Fibroblast of lung (primary cell): ENCODE measurements at places on chromosomes 2 and 18. TPM values are rescaled to one million over a fixed set of nuclear protein-coding genes. Genes with fewer than 3 reads are reported as not detected.

GRCh38 chr18:57581301-57581934 is 5.1 kb downstream of the FECH start:
- H3K36me3 ChIP-seq: peaks cover 3% of the 10 kb centered on the region
- no peaks in the 10 kb centered on the region for H3K27me3 ChIP-seq
- no peak overlapping the region for H3K27ac ChIP-seq

GRCh38 chr2:160694631-160695030 is 201.0 kb upstream of the RBMS1 start:
- H3K27ac ChIP-seq: no peak overlapping the region
- no peak overlapping the region for H3K4me3 ChIP-seq
- no peaks in the 10 kb centered on the region for H3K27me3 ChIP-seq
- H3K4me1 ChIP-seq: peaks cover 3% of the 10 kb centered on the region
- DNase-seq: no peak
- no peaks in the 10 kb centered on the region for H3K36me3 ChIP-seq

- H3K4me3 ChIP-seq: no peak overlapping the region
- no peaks in the 10 kb centered on the region for H3K36me3 ChIP-seq
- no peak overlapping the region for H3K27ac ChIP-seq
- peak; percentile 76 for DNase-seq
These were observed 33.8 kb upstream of the ACYP2 start for GRCh38 chr2:54081574-54081973.

GRCh38 chr2:199446996-199447576 is 10.7 kb downstream of the SATB2 start:
- no peaks in the 10 kb centered on the region for H3K4me1 ChIP-seq
- H3K27me3 ChIP-seq: no peaks in the 10 kb centered on the region
- no peak for DNase-seq
- H3K27ac ChIP-seq: no peak overlapping the region
- H3K36me3 ChIP-seq: no peaks in the 10 kb centered on the region
- H3K4me3 ChIP-seq: no peak overlapping the region

GRCh38 chr2:32418778-32419177 is 62.0 kb downstream of the BIRC6 start:
- no peaks in the 10 kb centered on the region for H3K27me3 ChIP-seq
- H3K4me3 ChIP-seq: no peak overlapping the region
- peaks cover 2% of the 10 kb centered on the region for H3K4me1 ChIP-seq
- DNase-seq: peak; percentile 70

DNA sequence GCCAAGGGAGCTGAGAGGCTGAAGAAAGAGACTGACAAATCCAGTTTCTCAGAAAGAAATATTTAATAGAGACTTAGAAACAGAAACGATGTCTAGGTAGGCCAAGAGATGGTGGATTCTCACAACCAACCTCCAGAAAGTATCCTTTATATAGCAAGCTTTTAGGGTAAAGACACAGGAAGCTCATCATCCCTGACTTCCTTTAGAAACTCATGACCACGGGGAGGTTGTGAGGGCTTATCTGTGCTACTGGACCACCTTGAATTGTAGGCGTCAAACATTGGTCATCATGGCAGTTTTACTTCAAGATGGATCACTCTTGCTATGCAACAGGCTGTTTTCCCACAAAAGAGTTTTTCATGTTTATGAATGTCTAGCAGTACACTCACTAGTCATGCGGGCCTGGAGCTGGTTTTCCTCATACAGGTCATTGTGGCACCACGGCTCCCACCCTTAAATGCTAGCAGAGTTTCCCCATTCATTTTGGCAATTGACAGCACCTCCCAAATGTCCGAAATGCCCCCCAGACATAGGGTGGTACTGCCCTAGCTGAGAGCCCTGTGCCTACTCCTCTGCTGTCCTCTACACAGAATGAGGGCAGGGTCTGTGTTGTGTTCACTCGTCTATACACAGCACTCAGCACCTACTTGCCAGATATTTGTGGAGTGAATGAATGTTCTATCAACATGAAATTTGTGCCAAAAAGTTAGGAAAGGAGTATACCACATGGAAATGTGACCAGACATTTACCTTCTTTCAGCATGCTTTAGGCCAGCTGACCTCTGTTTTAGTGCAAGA is 89.0 kb downstream of the TMEM247 start:
- no peak for DNase-seq
- H3K27ac ChIP-seq: no peak overlapping the region
- H3K27me3 ChIP-seq: no peaks in the 10 kb centered on the region

DNA sequence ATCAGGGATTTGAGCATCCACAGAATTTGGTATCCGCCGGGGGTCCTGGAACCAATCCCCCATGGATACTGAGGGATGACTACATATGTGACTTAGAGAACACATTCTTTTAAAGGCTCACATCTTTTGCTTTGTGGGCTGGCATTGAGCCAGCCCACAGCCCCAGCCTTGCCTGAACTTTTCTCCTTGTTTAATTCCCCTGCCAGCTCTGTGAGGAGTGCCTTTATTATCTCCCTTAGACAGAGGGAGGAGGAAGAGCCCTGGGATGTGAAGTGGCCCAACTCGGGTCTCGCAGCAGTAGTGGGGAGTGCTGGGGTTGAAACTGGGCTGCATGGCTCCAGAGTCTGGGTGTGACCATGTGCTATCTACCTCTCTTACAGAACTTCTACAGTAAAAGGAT is 7.6 kb downstream of the TTC39C start:
- peak; percentile 73 for DNase-seq
- H3K4me1 ChIP-seq: peaks cover 2% of the 10 kb centered on the region
- H3K27ac ChIP-seq: no peak overlapping the region
- no peaks in the 10 kb centered on the region for H3K27me3 ChIP-seq

- H3K4me3 ChIP-seq: no peak overlapping the region
- DNase-seq: no peak
- H3K4me1 ChIP-seq: peaks cover 2% of the 10 kb centered on the region
- no peaks in the 10 kb centered on the region for H3K27me3 ChIP-seq
- H3K36me3 ChIP-seq: peaks cover 12% of the 10 kb centered on the region
- no peak overlapping the region for H3K27ac ChIP-seq
These were observed 49.3 kb upstream of the AP1S3 start for GRCh38 chr2:223886726-223887125.

- no peaks in the 10 kb centered on the region for H3K27me3 ChIP-seq
- no peaks in the 10 kb centered on the region for H3K4me1 ChIP-seq
- H3K4me3 ChIP-seq: no peak overlapping the region
- DNase-seq: no peak
- H3K36me3 ChIP-seq: no peaks in the 10 kb centered on the region
- no peak overlapping the region for H3K27ac ChIP-seq
These were observed 124.1 kb upstream of the NOSTRIN start for GRCh38 chr2:168678153-168678853.

DNA sequence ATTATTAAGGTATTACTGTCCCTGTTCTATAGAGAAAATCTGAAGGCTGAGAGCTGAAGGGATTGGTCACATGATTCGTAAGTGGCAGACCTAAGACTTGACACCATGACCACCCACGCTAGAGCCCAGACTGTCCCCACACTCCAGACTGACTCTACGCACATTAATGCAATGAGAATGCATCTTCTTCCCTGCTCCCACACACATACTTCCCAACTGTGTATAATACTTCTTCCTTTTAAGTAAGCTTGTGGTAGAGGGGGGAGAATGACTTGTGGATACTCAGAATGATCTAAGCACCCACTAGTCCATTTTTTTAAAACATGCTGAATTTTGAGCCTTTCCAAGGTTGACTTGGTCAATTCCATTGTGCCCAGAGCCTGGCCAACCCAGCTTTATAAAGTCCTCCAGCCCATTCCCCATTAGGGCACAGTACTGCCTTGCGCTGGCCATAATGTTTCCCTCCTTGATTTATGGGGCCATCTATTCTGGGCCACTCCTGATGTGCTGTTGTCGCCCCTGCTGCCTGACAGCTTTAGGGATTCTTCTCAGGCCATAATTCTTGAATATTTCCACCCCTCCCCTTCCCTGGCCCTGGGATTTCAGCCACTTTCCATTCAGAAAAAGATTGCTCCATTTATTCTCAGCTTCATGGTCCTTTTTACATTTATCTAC is 28.7 kb downstream of the ALK start:
- DNase-seq: no peak
- H3K4me1 ChIP-seq: no peaks in the 10 kb centered on the region
- no peaks in the 10 kb centered on the region for H3K36me3 ChIP-seq
- peaks cover 2% of the 10 kb centered on the region for H3K27me3 ChIP-seq
- H3K4me3 ChIP-seq: no peak overlapping the region
- no peak overlapping the region for H3K27ac ChIP-seq

GRCh38 chr2:153971855-153972254 is 100.1 kb downstream of the GALNT13 start:
- no peaks in the 10 kb centered on the region for H3K4me1 ChIP-seq
- H3K36me3 ChIP-seq: no peaks in the 10 kb centered on the region
- no peak for DNase-seq
- H3K27ac ChIP-seq: no peak overlapping the region

DNA sequence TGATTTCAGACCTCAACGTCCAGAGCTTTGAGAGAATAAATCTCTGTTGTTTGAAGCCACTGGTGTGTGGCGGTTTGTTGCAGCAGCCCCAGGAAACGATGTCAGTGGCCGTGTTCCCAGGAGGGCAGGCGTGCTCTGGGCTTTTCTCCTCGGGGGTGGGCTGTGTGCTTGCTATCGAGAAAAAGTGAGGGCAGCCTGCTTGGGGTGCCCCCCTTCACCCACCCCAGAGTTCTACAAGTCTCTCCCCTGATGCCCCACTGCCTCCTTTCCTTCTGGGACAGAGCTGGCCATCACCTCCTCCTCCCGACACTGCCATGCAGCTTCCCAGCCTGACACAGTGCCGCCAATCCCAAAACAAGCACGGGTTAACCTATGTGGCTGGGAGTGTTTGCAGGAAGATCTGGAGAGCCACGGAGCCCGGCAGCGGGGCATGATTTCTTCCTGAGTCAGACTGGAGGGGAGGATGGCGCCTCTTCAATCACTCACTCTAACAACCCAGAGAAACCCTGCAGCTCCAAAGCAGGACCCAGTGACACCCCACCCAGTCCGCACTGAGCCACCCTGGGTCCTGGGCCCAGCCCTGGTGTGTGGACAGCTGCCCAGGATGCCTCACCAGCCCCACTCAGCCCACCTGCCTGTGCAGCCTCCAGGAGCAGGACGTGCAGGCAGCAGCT is 213.7 kb upstream of the RAB6C start:
- no peak for DNase-seq
- H3K36me3 ChIP-seq: no peaks in the 10 kb centered on the region
- no peaks in the 10 kb centered on the region for H3K27me3 ChIP-seq
- no peak overlapping the region for H3K4me3 ChIP-seq
- no peak overlapping the region for H3K27ac ChIP-seq

- peaks cover 9% of the 10 kb centered on the region for H3K4me1 ChIP-seq
- H3K27me3 ChIP-seq: no peaks in the 10 kb centered on the region
- no peak overlapping the region for H3K4me3 ChIP-seq
- H3K27ac ChIP-seq: no peak overlapping the region
These were observed 93.2 kb downstream of the LYPD6 start for GRCh38 chr2:149423630-149424029.

- H3K4me3 ChIP-seq: no peak overlapping the region
- no peaks in the 10 kb centered on the region for H3K36me3 ChIP-seq
- no peak overlapping the region for H3K27ac ChIP-seq
- DNase-seq: no peak
- no peaks in the 10 kb centered on the region for H3K27me3 ChIP-seq
- H3K4me1 ChIP-seq: peaks cover 2% of the 10 kb centered on the region
These were observed 2.1 kb downstream of the SERPINB2 start for GRCh38 chr18:63889626-63890025.

DNA sequence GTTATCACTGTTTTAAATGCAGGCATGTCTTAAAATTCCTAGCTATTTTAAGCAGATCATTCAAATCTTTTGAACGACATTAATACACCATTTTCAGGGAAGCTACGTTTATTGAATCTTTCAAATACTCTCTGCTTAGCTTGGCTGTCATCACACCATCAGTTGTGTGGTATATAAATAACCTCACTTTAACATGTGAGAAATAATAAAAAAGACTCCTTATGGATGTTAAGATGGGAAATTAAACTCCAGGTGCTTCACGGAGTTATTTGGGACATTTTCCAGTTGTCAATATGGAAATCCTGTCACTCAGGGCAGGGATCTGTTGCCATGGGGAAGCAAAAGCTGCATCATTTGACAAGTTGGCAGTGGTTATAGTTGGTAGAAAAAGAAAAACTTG is 649.2 kb upstream of the CDH2 start:
- no peak overlapping the region for H3K4me3 ChIP-seq
- DNase-seq: no peak
- no peaks in the 10 kb centered on the region for H3K27me3 ChIP-seq
- H3K27ac ChIP-seq: no peak overlapping the region
- H3K4me1 ChIP-seq: no peaks in the 10 kb centered on the region

DNA sequence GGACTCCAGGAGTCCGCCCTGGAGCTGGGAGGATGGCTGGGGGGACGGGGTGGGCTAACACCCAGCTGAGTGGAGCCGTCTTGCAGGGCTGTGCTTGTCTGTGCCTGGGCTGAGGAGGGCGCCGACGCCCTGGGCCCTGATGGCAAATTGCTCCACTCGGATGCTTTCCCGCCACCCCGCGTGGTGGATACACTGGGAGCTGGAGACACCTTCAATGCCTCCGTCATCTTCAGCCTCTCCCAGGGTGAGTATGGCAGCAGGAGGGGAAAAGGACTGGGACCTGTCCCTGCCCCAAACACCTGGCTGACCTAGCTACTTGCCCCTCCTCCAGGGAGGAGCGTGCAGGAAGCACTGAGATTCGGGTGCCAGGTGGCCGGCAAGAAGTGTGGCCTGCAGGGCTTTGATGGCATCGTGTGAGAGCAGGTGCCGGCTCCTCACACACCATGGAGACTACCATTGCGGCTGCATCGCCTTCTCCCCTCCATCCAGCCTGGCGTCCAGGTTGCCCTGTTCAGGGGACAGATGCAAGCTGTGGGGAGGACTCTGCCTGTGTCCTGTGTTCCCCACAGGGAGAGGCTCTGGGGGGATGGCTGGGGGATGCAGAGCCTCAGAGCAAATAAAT is 12.9 kb downstream of the KHK start:
- no peaks in the 10 kb centered on the region for H3K36me3 ChIP-seq
- no peaks in the 10 kb centered on the region for H3K4me1 ChIP-seq

GRCh38 chr2:216987252-216987821 is 127.5 kb upstream of the TNP1 start:
- DNase-seq: no peak
- H3K4me3 ChIP-seq: no peak overlapping the region
- no peaks in the 10 kb centered on the region for H3K36me3 ChIP-seq
- no peak overlapping the region for H3K27ac ChIP-seq
- H3K27me3 ChIP-seq: no peaks in the 10 kb centered on the region
- H3K4me1 ChIP-seq: no peaks in the 10 kb centered on the region

The TOGARAM2 gene
- total RNA-seq: 0.26 and 0.33 TPM in 2 replicates

The SGO2 gene
- total RNA-seq: 2.8 and 5.4 TPM in 2 replicates

The ITGA4 gene
- 18.0 and 57.5 TPM in 2 replicates for total RNA-seq

The PLEK gene
- not detected in 2 replicates for total RNA-seq

The CGREF1 gene
- total RNA-seq: 2.3 and 10.0 TPM in 2 replicates

The SLC19A3 gene
- 0.17 and 1.0 TPM in 2 replicates for total RNA-seq

The C2orf92 gene
- total RNA-seq: 0.77 and 0.99 TPM in 2 replicates
